ENCODE measurements at places on chromosomes 3 and 15. TPM values are rescaled to one million over a fixed set of nuclear protein-coding genes. Genes with fewer than 3 reads are reported as not detected.

NMB gene
- 1.0 TPM for total RNA-seq

FAM107A gene
- total RNA-seq: 0.39 TPM

ZNF385D gene
- total RNA-seq: 2.7 TPM

SEMA6D gene
- 1.0 TPM for total RNA-seq

UMPS gene
- 20.8 TPM for total RNA-seq

PRKCI gene
- 8.9 TPM for total RNA-seq

RFTN1 gene
- total RNA-seq: 20.1 TPM

ASB14 gene
- total RNA-seq: not detected

ADAMTS17 gene
- total RNA-seq: 24.0 TPM

SLC2A2 gene
- total RNA-seq: 464 TPM

CDHR4 gene
- total RNA-seq: not detected

THRB gene
- total RNA-seq: 14.5 TPM

TMEM115 gene
- 15.0 TPM for total RNA-seq

NAALADL2 gene
- 4.9 TPM for total RNA-seq

DNA sequence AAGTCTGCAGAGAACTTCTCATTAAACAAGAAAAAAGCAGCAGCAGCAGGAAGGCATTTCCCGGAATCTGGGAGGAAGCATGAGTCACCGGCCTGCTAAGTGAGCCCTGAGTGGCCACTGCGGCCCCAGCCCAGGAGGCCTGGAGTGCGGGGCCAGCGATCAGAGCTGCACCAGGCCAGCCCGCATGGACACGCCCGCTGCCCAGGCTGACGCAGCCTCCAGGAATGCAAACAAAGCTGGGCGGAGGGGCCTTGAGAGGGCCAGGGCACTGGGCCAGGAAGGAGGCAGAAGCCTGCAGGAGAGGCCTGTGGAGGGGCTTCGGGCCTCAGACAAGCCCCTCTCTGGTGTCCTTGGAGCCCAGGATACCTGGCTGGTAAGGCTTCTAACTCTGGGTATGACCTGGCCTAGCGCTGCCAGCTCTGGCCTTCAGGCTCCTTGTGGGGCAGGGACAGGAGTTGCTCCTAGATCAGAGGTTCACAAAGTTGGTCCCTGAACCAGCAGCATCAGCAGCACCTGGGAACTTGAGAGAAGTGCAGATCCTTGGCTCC is 101.2 kb downstream of the SMAD6 start:
- H3K36me3 ChIP-seq: no peaks in the 10 kb centered on the region
- H3K4me1 ChIP-seq: peaks cover 7% of the 10 kb centered on the region
- DNase-seq: no peak

DNA sequence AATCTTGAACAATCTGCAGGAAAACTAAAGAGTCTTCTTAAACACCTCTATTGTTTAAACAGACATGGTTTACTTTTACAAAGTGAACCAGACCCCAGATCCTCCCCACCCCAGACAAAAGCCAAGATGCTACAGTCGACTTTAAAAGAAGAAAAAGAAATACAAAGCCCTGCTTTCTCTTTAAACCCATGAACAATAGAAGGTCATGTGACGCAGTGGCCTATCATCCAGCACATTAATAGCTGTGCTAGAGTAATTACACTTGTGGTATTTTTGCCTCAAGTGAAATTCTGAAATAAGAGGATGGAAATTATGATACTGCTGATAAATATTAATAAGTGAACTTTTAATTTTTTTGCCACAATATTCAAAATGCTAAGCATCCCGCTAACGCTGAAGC is 613.4 kb downstream of the FOXP1 start:
- no peak for DNase-seq
- no peaks in the 10 kb centered on the region for H3K27me3 ChIP-seq
- peaks cover 52% of the 10 kb centered on the region for H3K36me3 ChIP-seq

DNA sequence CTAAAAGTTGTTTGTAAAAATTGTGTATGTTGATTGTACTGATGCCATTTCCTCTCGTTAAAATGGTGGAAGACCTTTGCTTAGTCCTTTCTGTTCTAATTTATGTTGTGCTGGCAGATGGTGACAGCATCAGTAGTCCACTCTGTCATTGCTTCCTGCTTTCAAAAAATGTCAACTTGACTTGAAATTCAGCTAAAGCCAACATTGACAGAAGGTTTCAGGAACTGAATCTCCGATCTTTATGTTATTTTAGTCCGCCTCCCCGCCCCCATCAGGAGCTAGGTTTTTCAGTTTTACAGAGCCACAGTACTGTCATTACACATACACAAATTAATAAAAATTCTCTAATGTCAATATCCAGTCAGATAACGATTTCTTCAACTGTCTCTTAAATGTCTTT is 1.5 kb downstream of the CEP63 start:
- H3K27ac ChIP-seq: no peak overlapping the region
- H3K4me1 ChIP-seq: peaks cover 20% of the 10 kb centered on the region
- no peaks in the 10 kb centered on the region for H3K36me3 ChIP-seq
- H3K4me3 ChIP-seq: peak overlapping the region; percentile 77
- no peaks in the 10 kb centered on the region for H3K27me3 ChIP-seq

DNA sequence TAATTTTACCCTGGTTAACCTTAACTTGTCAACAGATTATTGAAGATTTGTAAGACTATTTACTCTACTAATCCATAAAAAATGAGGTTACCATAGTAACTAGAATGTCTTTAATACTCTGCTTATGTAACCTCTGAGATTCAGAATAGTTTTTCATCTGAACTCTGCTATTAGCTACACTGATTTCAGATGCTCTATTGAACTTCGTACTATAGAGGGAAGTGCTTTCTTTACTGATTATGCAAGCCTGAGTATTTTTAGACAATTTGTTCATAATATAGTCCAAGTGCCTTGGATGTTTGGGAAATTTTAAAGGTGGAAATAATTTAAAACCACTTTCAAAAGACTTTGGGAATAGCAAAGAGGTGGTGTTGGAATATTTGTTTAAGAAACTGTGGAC is 107.9 kb upstream of the GBE1 start:
- H3K36me3 ChIP-seq: no peaks in the 10 kb centered on the region
- H3K27ac ChIP-seq: peak overlapping the region; percentile 46
- no peaks in the 10 kb centered on the region for H3K4me1 ChIP-seq
- no peaks in the 10 kb centered on the region for H3K27me3 ChIP-seq
- DNase-seq: no peak

GRCh38 chr3:16801223-16801622 is 83.5 kb upstream of the PLCL2 start:
- no peaks in the 10 kb centered on the region for H3K4me1 ChIP-seq
- no peak overlapping the region for H3K27ac ChIP-seq
- H3K27me3 ChIP-seq: no peaks in the 10 kb centered on the region
- no peak overlapping the region for H3K4me3 ChIP-seq

DNA sequence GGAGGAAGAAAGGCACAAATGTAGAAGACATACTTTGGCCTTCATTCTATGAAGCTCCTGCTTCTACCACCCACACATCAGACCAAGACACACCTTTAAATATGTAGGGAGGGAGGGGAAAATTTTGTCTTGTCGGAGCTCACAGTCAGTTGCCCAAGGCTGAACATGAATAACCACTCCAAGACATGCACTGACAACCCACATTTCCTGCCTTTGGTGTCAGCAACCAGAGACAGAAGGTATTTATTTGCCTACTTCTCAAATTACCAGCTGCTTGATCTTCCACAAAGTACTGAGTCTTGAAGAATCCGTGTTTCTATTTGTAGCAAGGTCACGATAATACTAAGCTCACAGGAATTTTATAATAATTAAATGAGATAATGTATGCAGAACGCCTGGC is 169.7 kb downstream of the KCNMB2 start:
- no peak for DNase-seq
- H3K36me3 ChIP-seq: no peaks in the 10 kb centered on the region
- no peaks in the 10 kb centered on the region for H3K4me1 ChIP-seq

DNA sequence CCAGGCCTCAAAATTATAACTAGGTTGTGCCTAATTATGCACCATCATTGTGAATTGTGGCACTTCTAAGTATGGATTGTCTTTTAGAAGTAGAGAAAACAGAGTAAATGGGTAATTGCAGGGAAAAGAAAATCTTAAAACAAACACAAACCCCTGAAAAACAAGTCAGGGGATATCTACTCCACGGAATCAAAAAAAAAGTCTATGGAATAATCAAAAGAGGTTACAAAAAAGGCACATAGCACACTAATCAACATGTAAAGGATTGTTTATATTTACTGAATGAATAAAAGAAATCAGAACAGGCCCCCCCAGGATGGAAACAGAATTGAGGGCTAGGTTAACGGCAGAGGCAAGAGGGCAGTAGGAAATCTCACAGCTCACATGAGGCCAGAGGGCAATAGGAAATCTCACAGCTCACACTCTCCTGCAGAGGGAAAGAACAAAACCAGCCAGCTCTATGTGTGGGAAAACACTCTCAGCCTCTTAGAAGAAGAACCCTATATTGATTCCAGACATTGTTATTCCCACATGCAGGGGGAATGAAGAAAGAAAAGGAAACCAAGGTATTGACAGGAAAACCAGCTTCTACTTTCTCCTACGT is 72.7 kb upstream of the FNDC3B start:
- no peaks in the 10 kb centered on the region for H3K4me1 ChIP-seq
- no peaks in the 10 kb centered on the region for H3K27me3 ChIP-seq
- no peak overlapping the region for H3K4me3 ChIP-seq
- DNase-seq: no peak
- H3K36me3 ChIP-seq: no peaks in the 10 kb centered on the region

DNA sequence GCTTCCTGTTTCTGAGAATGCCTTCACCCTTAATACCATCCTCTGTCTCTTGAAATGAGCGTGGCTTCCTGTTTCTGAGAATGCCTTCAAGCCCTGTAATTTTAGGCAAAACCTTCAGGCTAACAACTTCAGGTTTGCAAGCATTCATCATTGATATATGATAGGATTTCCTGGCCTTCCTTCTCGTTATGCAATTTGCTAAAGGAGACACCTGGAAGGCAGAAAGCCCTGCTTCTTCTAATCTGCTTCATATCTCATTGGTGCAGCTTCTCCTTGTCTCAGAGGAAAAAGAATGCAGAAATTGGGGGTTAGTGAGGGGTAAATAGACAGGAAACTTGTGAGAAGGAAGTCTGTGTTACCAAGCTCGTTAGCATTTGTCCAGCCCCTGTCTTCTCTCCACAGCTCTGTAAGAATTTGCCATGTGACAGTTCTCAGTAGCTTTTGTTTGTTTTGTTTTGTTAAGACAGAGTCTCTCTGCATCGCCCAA is 7.3 kb downstream of the ARL6IP5 start:
- H3K4me3 ChIP-seq: no peak overlapping the region
- no peaks in the 10 kb centered on the region for H3K27me3 ChIP-seq
- no peaks in the 10 kb centered on the region for H3K36me3 ChIP-seq
- H3K4me1 ChIP-seq: peaks cover 52% of the 10 kb centered on the region
- DNase-seq: no peak

- no peak overlapping the region for H3K4me3 ChIP-seq
- no peak overlapping the region for H3K27ac ChIP-seq
- H3K36me3 ChIP-seq: no peaks in the 10 kb centered on the region
- no peaks in the 10 kb centered on the region for H3K27me3 ChIP-seq
- no peak for DNase-seq
These were observed 50.3 kb downstream of the FILIP1L start for GRCh38 chr3:100063929-100064461.

DNA sequence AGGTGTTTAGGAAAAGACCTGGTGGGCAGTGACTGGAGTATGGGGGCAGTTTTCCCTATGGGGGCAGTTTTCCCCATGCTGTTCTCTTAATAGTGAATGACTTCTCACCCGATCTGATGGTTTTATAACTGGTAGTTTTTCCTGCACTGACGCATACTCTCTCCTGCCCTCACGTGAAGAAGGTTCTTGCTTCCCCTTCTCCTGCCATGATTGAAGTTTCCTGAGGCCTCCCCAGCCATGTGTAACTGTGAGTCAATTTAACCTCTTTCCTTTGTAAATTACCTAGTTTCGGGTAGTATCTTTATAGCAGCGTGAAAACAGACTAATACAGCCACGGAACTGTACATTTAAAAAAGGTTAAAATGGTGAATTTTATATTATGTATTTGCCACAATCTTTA is 25.0 kb upstream of the CHRNB4 start:
- no peak for DNase-seq

- no peaks in the 10 kb centered on the region for H3K27me3 ChIP-seq
- H3K4me1 ChIP-seq: no peaks in the 10 kb centered on the region
- no peak overlapping the region for H3K4me3 ChIP-seq
- H3K27ac ChIP-seq: no peak overlapping the region
- no peaks in the 10 kb centered on the region for H3K36me3 ChIP-seq
These were observed 111.4 kb downstream of the DLG1 start for GRCh38 chr3:197186887-197187588.

DNA sequence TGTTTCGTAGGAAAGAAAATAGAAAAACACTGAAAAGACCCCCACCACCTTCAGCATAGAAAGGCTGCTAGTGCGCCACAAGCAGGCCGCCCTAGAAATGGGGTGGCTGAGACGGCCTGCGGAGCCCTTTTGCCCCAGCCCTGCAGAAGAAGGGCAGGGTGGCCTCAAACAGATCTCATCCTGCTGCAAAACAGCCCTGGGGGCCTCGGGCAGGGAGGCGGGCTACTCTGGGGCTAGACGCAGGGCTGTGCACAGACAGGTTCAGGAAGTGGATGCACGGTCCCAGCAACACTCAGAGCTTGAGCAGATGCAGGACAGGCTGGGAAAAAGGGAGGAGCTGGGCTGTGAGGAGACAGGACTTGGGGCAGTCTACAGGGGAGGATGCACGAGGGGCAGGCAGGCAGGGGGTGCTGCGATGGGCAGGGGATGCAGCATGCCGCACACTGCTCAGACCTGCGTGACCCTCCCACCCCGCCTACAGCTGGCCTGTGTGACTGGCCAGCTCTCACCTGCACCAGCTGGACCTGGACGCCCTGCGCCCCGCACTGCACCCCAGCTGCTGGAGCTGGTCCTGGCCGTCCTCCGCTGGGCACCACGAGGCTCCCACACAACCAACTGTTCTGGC is 34.3 kb downstream of the ZXDC start:
- peaks cover 22% of the 10 kb centered on the region for H3K36me3 ChIP-seq
- no peak overlapping the region for H3K4me3 ChIP-seq
- no peak for DNase-seq
- H3K27ac ChIP-seq: no peak overlapping the region
- H3K4me1 ChIP-seq: no peaks in the 10 kb centered on the region
- H3K27me3 ChIP-seq: no peaks in the 10 kb centered on the region

Measured in right lobe of liver (tissue), 6 donors.